ENCODE measurements at places on chromosomes 2 and 18.

- DNase-seq: no peak
Measured at GRCh38 chr18:34933909-34934661, 107.1 kb upstream of the MAPRE2 start.

GRCh38 chr2:7934476-7934875 lies 747.4 kb upstream of the ID2 start:
- no peak for DNase-seq

GRCh38 chr2:104923665-104924064 lies 69.8 kb downstream of the POU3F3 start:
- no peak for DNase-seq

DNA sequence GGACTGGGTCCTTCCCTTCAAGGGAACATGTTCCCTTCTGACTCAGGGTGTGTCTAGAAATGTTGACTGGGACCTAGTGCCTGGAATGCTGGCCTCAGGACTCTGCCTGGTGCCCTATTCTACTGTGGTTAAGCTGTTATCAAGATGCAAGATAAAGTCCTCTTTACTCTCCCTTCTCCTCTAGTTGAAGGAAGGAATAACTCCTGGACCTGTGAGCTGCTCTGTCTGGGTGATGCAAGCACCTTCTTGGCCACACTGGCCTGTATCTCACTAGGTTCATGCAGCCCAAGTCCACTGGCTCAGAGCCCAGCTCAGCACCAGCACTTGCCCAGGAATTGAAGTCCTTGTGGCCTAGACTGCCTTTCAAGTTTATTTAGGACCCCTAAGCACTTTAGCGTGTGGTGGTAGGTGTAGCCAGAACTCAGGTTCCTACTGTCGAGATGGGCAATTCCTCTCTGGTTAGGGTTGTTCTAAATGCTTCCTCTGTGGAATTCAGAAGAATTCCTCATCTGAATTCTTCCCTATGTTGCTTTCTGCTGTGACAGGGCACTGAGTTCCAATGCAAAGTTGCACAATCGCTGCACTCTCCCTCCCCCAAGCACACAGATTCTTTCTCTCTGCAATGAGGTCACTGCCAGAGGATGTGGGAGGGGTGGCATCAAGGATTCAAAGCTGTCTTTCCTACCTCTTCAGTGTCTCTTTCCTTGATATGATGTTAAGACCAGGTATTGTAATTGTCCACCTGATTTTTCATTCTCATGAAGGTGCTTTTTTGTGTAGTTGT lies 54.7 kb downstream of the VWC2L start:
- DNase-seq: no peak

DNA sequence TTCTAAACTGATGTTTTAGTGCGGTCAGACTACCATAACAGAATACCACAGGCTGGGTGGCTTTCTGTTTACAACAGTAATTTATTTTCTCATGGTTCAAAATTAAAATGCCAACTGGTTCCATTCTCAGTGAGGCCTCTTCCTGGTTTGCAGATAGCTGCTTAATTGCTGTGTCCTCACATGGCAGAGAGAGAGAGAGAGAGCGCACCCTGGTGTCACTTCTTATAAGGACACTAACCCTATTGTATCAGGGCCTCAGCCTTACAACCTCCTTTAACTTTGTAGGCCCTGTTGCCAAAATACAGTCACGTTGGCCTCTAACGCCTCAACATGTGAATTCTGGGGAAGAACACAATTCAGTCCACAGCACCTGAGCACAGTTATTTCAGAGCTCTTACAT lies 37.5 kb upstream of the ZNF385B start:
- peak; percentile 47 for DNase-seq

- DNase-seq: no peak
Measured at GRCh38 chr2:169693360-169693759, 845 bp downstream of the CFAP210 start.

GRCh38 chr2:170733798-170734600 lies 18.9 kb downstream of the SP5 start:
- DNase-seq: no peak

GRCh38 chr2:80256782-80257167 lies 47.8 kb downstream of the LRRTM1 start:
- DNase-seq: no peak

DNA sequence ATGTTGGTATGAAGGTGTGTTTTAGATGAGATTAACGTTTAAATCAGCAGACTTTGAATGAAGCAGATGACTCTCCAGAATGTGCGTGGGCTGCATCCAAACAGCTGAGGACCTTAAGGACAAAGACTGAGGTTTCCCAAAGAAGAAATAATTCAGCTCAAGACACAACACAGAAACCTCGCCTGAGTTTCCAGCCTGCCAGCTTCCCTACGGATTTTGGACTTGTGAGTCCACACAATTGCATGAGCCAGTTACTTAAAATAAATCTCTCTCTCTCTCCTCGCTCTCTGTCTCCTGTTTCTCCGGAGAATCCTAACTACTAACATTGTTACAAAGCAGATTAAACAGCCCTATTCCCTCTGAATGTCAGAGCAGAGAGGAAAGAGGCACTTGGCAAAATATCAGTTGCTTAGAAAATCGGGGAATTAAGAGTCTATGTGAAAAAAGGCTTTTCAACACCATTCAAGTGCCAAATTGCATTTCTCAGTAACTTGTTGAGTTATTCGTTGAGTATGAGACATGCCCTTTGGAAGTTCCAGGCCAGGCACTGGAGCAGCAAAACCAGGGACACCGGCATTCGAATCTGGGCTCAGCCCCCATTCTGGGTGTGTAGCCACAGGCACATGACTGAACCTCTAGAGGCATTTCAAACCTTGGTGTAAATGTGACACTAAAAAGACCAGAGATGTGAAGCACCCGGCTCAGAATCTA lies 174.6 kb upstream of the PID1 start:
- DNase-seq: no peak

GRCh38 chr2:48479915-48480314 lies 50.0 kb upstream of the STON1 start:
- no peak for DNase-seq

- no peak for DNase-seq
Measured at GRCh38 chr2:144471305-144472045, 48.4 kb downstream of the ZEB2 start.

DNA sequence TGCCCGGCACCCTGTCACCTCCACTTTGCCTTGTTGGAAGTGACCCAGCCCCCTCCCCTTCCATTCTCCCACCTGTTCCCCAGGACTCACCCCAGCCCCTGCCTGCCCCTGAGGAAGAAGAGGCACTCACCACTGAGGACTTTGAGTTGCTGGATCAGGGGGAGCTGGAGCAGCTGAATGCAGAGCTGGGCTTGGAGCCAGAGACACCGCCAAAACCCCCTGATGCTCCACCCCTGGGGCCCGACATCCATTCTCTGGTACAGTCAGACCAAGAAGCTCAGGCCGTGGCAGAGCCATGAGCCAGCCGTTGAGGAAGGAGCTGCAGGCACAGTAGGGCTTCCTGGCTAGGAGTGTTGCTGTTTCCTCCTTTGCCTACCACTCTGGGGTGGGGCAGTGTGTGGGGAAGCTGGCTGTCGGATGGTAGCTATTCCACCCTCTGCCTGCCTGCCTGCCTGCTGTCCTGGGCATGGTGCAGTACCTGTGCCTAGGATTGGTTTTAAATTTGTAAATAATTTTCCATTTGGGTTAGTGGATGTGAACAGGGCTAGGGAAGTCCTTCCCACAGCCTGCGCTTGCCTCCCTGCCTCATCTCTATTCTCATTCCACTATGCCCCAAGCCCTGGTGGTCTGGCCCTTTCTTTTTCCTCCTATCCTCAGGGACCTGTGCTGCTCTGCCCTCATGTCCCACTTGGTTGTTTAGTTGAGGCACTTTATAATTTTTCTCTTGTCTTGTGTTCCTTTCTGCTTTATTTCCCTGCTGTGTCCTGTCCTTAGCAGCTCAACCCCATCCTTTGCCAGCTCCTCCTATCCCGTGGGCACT lies 4.5 kb downstream of the RETREG2 start:
- DNase-seq: no peak

DNA sequence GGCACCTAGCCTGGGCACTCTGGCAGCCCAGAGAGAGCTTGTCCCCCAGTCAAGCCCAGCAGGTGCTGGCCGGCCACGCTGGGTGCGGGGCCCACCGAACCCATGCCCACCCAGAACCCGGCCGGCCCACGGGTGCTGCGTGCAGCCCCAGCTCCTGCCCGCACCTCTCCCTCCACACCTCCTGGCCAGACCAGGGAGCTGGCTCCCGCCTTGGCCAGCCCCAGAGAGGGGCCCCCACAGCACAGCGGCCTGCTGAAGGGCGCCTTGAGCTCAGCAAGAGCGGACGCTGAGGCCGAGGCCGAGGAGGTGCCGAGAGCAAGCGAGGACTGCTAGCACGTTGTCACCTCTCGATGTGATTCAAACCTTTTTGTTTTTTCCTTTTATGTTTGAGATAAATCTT lies 407.0 kb upstream of the KCNJ3 start:
- no peak for DNase-seq

- DNase-seq: peak; percentile 28
Measured at GRCh38 chr2:107681936-107682335, 144.8 kb upstream of the RGPD4 start.

GRCh38 chr2:20781656-20782265 lies 41.1 kb downstream of the LDAH start:
- DNase-seq: peak; percentile 32

GRCh38 chr2:105102963-105103421 lies 65.1 kb downstream of the MRPS9 start:
- no peak for DNase-seq
